ENCODE measurements at places on chromosomes 6 and 20.

DNA sequence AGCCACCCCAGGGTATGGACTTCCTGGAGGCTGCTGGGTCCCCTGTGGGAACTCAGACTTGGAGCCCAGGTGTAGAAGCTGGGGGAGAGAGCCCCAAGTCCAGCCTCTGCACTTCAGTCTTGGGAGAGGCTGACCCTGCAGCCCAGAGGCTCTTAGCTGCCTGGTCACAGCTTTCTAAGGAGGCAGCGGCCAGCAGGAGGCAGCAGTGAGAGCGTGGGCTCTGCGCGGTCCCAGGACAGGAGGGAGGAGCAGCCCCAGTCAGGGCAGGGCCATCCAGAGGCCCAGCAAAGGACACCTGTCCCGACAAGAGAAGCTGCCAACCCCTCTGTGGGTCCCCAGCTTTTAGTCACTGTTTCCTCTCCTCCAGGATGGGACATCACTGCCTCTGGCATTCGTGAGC, 9.4 kb downstream of the TREML2 start:
- no peak for DNase-seq

- DNase-seq = no peak
These were observed 34.9 kb downstream of the ELOVL5 start for GRCh38 chr6:53313784-53314400.

DNA sequence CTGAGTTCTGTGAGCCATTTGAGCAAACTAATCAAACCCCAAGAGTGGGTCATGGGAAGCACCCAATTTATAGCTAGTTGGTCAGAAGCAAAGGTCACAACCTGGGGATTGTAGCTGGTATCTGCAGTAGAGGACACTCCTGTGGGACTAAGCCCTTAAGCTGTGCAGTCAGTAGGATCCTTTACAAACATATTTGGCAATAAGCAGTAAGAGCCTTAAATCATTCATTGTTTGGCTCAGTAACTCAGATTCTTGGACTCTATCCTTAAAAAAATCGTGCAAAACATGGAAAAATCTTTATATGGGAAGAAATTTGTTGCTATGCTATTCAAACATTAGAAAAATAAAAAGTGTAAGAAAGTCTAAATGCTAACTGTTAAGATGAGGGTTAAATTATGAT, 29.9 kb downstream of the FRK start:
- no peak for DNase-seq

- no peak for DNase-seq
These were observed 58.7 kb downstream of the UTRN start for GRCh38 chr6:144343701-144344428.
